Hematopoietic multipotent progenitor cell treated with erythropoietin and hydrocortisone succinate and interleukin-3 and kit ligand, for 8 days (in vitro differentiated cells): ENCODE measurements at places on chromosomes 5 and 9.

- peak; percentile 82 for DNase-seq
Observed at GRCh38 chr5:151406322-151406947, 41.0 kb upstream of the SLC36A1 start.

DNA sequence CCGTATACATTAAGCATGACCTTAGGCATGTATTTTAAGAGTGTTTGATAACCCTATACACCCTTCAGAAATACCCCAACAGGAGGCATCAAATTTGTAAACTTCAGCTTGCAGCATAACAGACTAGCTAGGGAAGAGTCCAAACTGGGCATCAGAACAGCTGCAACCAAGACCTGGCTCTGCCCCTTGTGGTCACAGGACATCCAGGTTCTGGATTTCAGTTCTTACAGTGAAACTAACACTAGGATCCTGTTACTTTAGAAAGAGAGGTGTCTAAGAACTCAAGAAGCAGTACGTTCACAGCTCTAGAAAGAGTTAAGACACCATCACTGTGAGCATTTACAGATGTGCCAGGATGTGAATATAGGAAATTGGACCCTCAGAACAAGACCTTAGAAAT, 229.8 kb downstream of the BNC2 start:
- no peak for DNase-seq

DNA sequence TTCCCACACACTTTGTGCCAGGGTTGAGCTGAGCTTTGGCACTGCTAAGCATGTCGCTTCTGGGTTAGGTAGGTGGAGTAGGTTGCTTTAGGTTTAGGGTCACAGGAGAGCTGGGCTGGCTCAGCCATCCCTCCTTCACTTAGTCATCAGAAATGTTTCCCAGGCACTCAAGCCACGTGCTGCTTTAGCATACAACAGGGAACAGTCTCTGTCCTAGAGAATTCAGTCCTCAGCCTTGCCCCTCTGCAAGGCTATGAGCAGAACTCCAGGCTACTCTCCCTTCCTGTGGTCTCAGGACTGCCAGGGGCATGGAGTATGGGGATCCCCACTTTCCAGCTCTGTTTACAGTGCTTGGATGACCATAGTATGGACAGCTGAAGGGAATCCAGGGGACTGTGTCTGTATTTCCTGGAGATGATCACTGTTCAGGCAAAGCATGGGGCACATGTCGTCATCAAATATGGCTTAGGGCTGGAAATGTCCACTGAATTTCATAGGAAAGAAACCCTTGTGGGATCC, 7.5 kb upstream of the ANKRD33B start:
- DNase-seq, result no peak

DNA sequence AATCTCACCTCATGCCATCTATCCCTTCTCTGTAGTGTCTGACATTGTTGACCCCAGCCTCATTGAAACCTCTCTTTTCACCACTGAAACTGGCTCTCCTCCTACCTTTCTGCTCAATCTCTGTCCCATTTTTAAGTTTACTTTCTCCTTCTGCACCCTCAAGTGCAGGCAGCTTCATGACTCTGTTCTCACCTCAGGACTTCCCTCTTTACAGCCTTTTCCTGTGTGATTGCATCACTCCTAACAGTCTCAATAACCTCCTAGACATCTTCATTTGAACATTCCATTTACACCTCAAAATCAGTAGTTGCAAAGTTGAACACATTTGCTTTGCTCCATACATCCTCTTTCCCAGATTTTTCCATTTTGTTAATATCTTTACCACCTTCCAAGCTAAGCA, 172.1 kb downstream of the RASEF start:
- no peak for DNase-seq

GRCh38 chr9:33024126-33024965, 727 bp upstream of the DNAJA1 start:
- DNase-seq, result peak; percentile 71

- no peak for DNase-seq
Observed at GRCh38 chr5:118952992-118953651, 35.2 kb downstream of the DTWD2 start.

DNA sequence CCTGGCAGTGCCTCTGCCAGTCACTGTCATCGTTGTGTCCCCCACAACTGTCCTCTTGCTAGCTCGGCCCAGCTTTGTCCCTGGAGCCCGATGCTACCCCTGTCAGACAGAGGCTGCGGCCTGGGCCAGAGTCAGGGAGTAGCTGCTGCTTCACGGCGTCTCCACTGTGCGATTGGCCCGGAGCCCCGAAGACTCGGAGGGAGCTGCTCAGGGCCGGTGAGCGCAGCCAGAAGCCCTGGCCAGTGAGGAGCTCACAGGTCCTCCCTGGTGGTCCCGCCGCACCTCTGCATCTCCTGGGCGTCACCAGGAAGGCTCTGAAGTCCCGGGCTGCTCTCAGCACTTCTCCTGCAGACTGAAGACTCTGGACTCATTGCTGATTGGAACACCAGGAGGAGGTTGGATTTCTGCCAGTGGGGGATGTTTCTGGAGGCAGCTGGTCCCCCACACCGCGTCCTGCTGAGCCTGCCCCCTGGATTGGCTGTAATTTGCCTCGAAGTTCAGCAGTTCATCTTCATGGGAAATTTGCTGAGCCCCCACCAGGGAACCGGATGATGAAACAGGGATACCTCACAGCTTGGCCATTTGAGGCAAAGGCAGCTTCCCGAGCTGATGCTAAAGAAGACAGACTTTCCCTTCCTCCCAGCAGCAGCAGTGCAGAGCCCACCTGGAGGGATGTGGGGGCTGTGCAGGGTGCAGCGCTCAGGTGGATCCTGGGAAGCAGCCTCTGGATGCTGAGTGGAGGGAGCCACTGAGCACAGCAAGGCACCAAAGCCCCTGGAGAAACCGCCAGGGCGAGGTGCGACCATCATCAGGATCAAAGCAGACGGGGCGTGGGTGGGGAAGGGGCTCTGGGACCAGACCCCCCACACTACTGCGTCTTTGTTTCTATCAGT, 45.6 kb downstream of the USP20 start:
- DNase-seq, result no peak

- DNase-seq, result no peak
Observed at GRCh38 chr5:169344629-169345028, 43.7 kb upstream of the SLIT3 start.

DNA sequence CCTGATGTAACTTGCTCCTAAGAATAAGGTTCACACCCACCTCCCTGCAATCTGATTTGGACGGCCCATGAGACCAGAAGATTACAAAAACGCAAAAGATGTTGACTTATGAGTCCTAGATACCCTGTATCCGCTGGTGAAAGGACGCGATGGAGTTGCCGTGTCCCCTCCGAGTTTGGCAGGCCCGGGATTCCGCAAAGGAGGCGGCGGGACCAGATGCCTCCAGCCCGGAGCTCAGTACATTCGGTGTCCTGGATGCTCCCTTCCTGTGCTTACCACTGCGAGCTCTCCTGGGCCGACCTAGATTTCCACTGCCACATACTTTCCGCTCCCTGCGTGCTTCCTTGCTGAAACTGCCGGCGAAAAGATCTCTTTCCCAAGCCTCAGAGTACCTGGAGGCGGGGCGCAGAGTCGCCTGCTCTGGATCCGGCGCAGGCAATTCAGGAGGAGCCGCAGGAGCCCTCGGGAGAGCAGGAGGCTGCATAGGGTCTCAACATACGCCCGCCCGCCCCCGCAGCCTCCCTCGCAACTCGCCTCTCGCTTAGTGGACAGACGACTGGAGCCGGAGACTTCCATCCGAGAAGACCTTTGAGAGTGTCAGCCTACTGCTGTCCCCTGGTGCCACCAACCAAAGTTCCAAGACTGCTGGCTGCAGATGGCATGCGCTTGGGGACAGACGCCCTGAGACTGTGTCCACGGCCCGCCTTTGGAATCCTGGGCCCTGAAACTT, 39.8 kb downstream of the ANXA2R start:
- peak; percentile 63 for DNase-seq

- DNase-seq, result no peak
Observed at GRCh38 chr5:180898621-180899246, at the start of gene BTNL8. Gene BTNL8, plus strand, starts transcription at chr5:180899159. Its CDS starts 152 bp downstream, at chr5:180899311.

GRCh38 chr5:100406640-100407039, 128.5 kb upstream of the FAM174A start:
- DNase-seq, result no peak

DNA sequence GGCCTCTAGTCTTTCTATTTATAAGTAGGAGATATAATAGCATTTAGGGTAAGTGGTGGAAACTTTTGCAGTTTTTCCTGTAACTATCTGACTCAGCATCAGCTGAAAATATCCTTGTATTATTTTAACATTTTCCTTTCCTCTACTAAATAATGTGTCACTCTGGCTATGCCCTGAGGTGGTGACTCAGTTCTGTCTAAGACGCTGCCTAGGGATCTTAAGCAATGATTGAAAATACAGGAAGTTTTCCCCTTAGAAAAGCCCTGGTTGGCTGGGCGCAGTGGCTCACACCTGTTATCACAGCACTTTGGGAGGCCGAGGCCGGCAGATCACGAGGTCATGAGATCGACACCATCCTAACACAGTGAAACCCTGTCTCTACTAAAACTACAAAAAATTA, 9.3 kb upstream of the EDIL3 start:
- DNase-seq, result no peak

DNA sequence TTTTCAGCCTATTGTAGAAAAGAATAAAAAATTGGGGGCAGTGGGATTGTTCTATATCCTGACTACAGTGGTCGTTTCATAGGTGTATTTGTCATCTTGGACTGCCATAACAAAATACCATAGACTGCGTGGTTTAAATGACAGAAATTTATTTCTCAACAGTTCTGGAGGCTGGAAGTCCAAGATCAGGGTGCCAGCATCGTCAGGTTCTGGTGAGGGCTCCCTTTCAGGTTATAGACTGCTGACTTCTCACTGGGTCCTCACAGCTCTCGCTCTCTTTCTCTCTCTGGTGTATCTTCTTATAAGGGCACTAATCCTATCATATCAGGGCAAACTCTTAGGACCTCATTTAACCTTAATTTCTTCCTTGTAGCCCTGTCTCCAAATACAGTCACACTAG, 356.7 kb upstream of the TRPC7 start:
- no peak for DNase-seq

DNA sequence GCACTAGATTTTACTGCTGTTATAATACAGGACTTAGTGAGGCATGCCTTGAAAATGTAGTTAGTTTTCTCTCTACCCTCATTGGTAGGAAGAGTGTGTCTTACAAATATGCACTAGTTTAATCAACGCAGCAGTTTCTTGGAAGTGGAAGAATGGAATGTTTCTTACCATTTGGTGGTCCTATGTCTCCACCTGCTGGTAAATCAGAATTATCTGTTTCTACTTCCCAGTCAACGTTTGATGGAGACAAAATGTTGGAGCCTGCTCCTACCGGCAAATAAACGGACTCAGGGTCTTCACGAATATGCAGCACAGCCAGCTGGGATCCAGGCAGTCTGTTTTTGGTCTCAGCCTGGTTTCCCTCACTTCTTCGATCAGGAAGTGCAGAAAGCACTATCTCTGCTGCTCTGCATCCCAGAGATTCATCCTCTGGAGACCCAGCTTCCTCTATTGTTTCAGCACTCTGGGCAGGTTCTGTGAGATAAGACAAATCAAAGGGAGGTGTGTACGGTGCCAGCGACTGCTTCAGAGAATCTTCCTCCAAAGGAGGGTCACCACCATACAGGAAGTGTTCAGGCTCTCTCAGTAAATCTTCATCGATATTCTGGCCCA, 59.5 kb upstream of the PCA3 start:
- peak; percentile 85 for DNase-seq

DNA sequence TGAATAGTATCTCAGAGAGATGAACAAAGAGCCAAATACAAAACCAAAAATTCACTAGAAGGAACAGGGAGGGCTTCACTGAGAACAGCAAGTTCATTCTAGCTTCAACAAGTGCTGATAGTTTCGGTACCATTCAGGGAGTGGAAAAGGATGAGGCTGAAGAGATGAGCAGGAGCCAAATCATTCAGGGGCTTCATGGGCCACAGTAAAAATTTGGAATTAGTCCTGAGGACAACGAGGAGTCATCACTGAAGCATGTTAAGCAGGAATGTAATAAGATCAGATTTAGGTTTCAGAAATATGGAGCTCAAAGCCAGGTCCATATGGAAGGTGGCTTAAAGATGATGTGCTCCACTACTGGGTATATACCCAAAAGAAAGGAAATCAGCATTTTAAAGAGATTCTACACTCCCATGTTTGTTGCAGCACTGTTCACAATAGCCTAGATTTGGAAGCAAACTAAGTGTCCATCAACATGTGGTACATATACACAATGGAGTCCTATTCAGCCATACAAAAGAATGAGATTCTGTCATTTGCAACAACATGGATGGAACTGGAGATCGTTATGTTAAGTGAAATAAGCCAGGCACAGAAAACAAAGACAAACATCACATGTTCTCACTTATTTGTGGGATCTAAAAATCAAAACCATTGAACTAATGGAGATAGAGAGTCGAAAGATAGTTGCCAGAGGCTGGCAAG, 36.2 kb downstream of the SPOCK1 start:
- DNase-seq, result no peak

DNA sequence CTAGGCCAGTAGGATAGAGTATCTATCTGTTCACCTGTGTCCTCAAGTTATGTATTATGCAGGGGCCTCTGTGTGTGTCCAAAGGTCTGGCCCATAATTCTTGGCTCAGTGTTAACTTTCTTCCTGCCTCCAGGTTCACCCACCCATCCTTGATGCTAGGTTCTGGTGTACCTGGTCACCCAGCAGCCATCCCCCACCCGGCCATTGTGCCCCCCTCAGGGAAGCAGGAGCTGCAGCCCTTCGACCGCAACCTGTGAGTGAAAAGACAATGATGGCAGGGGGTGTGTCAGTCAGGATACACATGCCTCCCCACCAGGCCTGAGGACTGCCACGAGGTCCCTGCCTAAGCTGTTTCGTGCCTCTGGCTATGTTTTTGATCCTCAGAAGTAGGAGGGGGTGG, 27.6 kb downstream of the TCF7 start:
- no peak for DNase-seq

DNA sequence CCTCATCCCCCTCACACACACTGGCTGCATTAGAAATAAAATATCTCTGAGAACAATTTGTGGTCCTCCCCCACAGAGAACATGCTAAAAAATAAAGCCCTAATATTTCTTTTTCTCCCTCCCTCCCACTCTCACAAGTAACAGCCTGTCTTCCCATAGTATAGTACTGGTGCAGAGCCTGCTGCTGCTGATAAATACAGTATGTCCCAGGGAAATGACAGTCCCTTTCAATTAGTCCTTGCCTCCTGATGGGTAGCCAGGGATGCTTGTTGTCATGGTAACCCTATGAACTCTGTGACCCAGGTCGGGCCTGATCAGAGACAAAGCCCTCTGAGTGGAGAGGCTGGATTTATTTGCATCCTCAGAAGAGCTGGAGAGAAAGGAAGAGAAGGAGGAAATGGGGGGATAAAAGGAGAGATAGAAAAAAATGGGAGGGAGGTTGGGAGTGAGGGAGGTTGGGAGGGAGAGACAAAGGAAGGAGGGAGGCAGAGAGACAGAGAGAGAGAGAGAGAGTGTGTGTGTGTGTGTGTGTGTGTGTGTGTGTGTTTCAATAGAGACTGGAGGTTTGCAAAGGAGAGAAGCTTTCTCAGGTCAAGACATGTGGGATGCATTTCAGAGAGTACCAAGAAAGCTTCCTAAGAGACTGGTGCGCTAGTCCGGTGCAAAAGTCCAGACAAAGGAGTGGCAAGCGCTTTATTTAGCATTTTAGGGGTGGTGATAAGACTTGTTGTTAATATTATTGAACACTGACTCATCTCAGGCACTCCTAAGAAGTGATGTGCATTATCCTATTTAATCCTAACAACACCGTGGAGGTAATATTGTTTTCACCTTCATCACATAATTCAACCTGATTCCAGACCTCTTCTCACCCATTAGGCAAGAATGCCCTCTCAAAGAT, 260.8 kb downstream of the FAM114A2 start:
- no peak for DNase-seq

GRCh38 chr9:11275158-11275695, 662.4 kb upstream of the PTPRD start:
- no peak for DNase-seq

GRCh38 chr9:91126761-91127445, 234.8 kb downstream of the AUH start:
- no peak for DNase-seq
